ENCODE measurements at places on chromosomes 5 and 9. TPM values are rescaled to one million over a fixed set of nuclear protein-coding genes. Genes with fewer than 3 reads are reported as not detected.

DNA sequence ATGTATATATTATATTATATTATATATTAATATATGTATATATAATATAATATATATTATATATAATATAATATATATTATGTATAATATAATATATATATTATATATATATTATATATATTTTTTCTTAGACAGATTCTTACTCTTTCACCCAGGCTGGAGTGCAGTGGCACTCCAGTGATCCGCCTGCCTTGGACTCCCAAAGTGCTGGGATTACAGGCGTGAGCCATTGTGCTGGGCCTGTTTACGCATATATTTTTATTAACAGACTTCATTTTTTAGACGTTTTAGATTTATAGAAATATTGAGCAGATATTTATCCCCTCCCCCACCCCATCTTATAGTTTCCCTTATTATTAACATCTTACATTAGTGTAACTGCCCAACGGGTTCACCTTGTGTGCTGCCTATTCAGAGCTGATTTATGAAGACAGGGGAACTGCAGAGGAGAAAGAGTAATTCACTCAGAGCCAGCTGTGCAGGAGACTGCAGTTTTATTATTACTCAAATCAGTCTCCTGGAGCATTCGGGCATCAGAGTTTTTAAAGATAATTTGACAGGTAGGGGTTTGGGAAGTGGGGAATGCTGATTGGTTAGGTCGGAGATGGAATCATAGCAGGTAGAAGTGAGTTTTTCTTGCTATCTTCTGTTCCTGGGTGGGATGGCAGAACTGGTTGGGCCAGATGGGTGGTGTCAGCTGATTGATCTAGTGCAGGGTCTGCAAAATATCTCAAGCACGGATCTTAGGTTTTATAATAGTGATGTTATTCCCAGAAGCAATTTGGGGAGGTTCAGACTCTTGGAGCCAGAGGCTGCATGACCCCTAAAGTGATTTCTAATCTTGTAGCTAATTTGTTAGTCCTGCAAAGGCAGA is 93.4 kb downstream of the UNC13B start:
- no peak for DNase-seq
- no peak overlapping the region for H3K27ac ChIP-seq
- H3K4me1 ChIP-seq = no peaks in the 10 kb centered on the region
- no peaks in the 10 kb centered on the region for H3K36me3 ChIP-seq

GRCh38 chr9:121472446-121472845 is 27.2 kb downstream of the GGTA1 start:
- H3K4me3 ChIP-seq = no peak overlapping the region
- no peak overlapping the region for H3K27ac ChIP-seq
- peaks cover 23% of the 10 kb centered on the region for H3K27me3 ChIP-seq

GRCh38 chr9:31347082-31347617 is 1037.3 kb upstream of the ACO1 start:
- H3K27ac ChIP-seq = no peak overlapping the region
- DNase-seq = peak; percentile 0
- no peaks in the 10 kb centered on the region for H3K36me3 ChIP-seq
- no peaks in the 10 kb centered on the region for H3K4me1 ChIP-seq

DNA sequence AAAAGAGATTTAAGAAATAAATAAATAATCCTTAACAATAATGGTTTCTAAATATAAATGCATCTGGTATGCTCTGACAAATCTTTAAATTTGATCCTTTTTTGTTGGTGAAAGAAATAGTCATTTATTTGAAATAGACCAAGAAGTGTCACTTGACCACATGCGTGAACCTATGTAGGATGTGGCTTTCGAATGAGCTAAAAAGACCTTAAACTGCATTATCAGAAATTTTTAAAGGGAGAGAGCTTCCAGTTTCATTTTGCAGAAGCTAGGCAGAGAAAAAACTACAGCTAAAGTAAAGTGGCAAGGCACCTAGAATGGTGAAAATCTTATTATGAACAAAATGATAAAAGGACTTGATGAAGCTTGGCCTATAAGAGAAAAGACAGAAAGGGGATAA is 309.2 kb upstream of the EFNA5 start:
- no peak overlapping the region for H3K27ac ChIP-seq
- no peak overlapping the region for H3K4me3 ChIP-seq
- H3K36me3 ChIP-seq = no peaks in the 10 kb centered on the region

DNA sequence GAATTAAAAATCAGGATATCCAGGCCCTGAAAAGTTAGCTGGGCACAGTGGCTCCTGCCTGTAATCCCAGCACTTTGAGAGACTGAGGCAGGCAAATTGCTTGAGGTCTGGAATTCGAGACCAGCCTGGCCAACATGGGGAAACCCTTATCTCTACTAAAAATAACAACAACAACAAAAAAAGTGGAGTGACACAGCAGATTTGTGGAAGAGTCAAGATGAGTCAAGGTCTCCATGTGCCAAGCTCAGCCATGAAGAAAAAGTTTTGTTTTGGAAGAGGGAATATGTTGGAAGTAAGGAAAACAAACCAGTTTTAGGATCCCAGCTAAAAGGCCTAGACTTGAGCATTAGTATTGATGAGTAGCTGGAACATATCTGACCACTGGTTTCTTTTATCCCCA is 14.7 kb downstream of the LRRC70 start:
- no peak overlapping the region for H3K27ac ChIP-seq
- no peak overlapping the region for H3K4me3 ChIP-seq
- H3K4me1 ChIP-seq = peaks cover 34% of the 10 kb centered on the region
- H3K27me3 ChIP-seq = no peaks in the 10 kb centered on the region
- DNase-seq = peak; percentile 18

- no peak overlapping the region for H3K4me3 ChIP-seq
- no peaks in the 10 kb centered on the region for H3K27me3 ChIP-seq
- DNase-seq = no peak
- no peak overlapping the region for H3K27ac ChIP-seq
- H3K4me1 ChIP-seq = no peaks in the 10 kb centered on the region
- no peaks in the 10 kb centered on the region for H3K36me3 ChIP-seq
Observed at GRCh38 chr9:105854783-105855724, 160.7 kb downstream of the TMEM38B start.

DNA sequence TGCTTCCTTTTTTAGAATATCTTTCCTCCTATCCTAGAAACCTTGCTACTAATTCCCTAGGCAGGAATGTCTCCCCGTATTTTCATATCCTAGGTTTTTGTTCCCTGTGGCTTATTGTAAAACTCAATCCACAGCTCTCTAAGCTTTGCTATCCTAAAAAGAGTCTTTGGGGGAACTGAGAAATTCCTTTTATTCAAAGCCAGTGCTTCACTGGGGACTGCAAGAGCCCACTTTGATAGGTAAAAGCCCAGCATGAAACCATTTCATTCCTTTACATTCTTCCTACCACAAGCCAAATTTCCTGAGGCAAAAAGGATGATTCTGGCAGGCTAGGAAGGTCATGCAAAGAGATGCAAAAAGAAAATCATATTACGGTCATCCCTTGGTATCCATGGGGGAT is 5.8 kb upstream of the HACD4 start:
- H3K27ac ChIP-seq = no peak overlapping the region
- no peaks in the 10 kb centered on the region for H3K36me3 ChIP-seq
- DNase-seq = no peak

GRCh38 chr9:37908283-37908682 is 4.4 kb upstream of the SLC25A51 start:
- H3K27me3 ChIP-seq = no peaks in the 10 kb centered on the region
- H3K36me3 ChIP-seq = peaks cover 3% of the 10 kb centered on the region
- H3K27ac ChIP-seq = no peak overlapping the region
- peaks cover 4% of the 10 kb centered on the region for H3K4me1 ChIP-seq
- no peak for DNase-seq

- H3K27ac ChIP-seq = no peak overlapping the region
- no peaks in the 10 kb centered on the region for H3K36me3 ChIP-seq
- DNase-seq = no peak
- H3K4me3 ChIP-seq = no peak overlapping the region
Observed at GRCh38 chr9:93699650-93700049, 123.3 kb downstream of the PHF2 start.

DNA sequence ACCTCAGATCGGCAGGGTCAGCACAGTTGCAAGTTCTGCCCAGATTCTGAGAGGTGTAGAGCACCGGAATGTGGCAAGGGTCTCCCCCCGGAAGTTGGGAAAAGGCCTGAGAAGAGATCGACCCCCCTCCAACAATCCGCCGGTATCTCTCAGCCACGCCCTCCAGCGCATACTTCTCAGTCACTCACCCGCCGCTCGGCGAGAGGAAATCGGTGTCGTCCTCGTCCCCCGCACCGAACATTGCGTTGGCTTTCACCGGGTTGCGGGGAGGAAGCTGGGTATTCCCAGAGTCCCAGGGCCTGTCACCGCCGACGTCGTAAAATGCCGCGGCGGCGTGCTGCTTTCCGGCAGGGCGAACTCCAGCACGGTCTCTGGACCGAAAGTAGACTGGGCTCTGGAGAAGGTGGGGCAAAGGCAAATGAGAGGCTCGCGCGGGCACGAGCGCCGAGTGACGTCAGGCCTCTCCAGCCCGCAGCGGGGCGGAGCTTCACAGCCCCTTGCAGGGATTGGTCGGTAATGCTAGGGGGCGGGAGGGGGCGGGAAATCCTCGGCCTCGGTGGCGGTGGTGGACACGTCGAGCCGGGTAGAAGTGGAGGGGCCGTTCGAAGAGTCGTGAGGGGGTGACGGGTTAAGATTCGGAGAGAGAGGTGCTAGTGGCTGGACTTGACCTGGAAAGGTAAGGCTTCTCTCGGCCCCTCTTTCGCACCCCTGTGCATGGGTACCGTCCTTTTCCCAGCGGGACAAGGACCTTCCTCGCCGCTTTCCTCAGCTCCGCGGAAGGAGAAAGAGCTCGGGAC is at the start of the genes FKBP15 and SLC31A1:
FKBP15 (minus strand) TSS at position 275 of the 797 bp plus-strand sequence; CDS start at position 241, 34 bp downstream.
SLC31A1 (plus strand) TSS at position 542 of the 797 bp plus-strand sequence. CDS start 34,605 bp downstream, outside the sequence.
- H3K27me3 ChIP-seq = no peaks in the 10 kb centered on the region
- peaks cover 18% of the 10 kb centered on the region for H3K36me3 ChIP-seq
- peak within 1 kb of the TSS; percentile 77 for H3K27ac ChIP-seq
- peak; percentile 97 for DNase-seq

DNA sequence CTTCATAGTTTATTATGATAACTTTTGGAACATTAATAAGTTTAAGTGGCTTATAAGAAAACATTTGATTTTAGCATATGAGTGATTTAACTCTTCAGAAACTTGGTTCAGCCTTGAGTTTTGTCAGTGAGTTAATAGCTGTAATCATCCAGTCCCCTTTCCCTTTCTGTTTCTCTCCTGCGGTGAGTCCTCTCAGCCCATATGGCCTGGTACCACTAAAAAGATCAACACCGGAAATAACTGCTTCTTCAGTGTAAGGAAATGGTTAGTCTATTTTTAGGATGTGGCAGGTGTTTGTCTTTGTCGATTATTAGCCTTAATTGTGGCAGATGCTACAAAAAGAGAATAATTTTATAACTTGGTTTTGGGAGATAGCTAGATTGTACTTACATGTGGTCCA is 120.2 kb upstream of the GRHPR start:
- H3K36me3 ChIP-seq = no peaks in the 10 kb centered on the region
- no peak overlapping the region for H3K27ac ChIP-seq
- no peak for DNase-seq
- no peaks in the 10 kb centered on the region for H3K27me3 ChIP-seq

GRCh38 chr5:61840361-61840760 is 465.6 kb upstream of the KIF2A start:
- H3K4me1 ChIP-seq = no peaks in the 10 kb centered on the region
- H3K36me3 ChIP-seq = no peaks in the 10 kb centered on the region
- no peaks in the 10 kb centered on the region for H3K27me3 ChIP-seq
- no peak for DNase-seq
- no peak overlapping the region for H3K4me3 ChIP-seq

- H3K27ac ChIP-seq = no peak overlapping the region
- no peaks in the 10 kb centered on the region for H3K27me3 ChIP-seq
- no peak for DNase-seq
- H3K4me3 ChIP-seq = no peak overlapping the region
- H3K4me1 ChIP-seq = peaks cover 12% of the 10 kb centered on the region
Observed at GRCh38 chr9:2723376-2724065, 6.2 kb downstream of the KCNV2 start.

DNA sequence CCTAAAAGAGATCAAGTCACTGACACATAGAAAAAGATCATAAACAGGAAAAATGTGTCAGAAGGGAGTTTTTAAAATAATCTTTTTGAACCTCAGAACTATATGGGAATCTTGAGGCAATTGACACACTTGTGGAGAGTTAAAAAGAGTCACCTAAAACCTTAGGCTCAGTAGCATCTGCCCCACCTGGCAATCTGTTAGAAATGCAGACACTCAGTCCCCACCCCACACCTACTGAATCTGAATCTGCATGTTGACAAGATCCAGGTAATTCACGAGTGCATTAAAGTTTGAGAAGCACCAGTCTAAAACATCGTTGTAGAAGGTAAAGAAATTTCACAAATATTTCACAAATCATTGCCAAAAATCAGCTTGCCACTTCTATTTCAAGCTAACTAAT is 388.3 kb downstream of the NR2F1-AS1 start:
- no peak for DNase-seq
- peaks cover 49% of the 10 kb centered on the region for H3K4me1 ChIP-seq
- H3K27ac ChIP-seq = peak overlapping the region; percentile 49
- H3K27me3 ChIP-seq = no peaks in the 10 kb centered on the region
- no peaks in the 10 kb centered on the region for H3K36me3 ChIP-seq
- no peak overlapping the region for H3K4me3 ChIP-seq

- no peak for DNase-seq
- H3K4me1 ChIP-seq = peaks cover 9% of the 10 kb centered on the region
- H3K27me3 ChIP-seq = no peaks in the 10 kb centered on the region
- H3K27ac ChIP-seq = no peak overlapping the region
- no peaks in the 10 kb centered on the region for H3K36me3 ChIP-seq
Observed at GRCh38 chr9:99515895-99516656, 294.0 kb downstream of the SEC61B start.

- H3K27me3 ChIP-seq = no peaks in the 10 kb centered on the region
- peak overlapping the region; percentile 19 for H3K27ac ChIP-seq
- peaks cover 31% of the 10 kb centered on the region for H3K4me1 ChIP-seq
- DNase-seq = no peak
Observed at GRCh38 chr5:98773214-98773463, 324 bp upstream of the RGMB start.

- H3K27me3 ChIP-seq = no peaks in the 10 kb centered on the region
- peak overlapping the region; percentile 59 for H3K4me3 ChIP-seq
Observed at GRCh38 chr9:15306068-15306756, 804 bp downstream of the TTC39B start.

DNA sequence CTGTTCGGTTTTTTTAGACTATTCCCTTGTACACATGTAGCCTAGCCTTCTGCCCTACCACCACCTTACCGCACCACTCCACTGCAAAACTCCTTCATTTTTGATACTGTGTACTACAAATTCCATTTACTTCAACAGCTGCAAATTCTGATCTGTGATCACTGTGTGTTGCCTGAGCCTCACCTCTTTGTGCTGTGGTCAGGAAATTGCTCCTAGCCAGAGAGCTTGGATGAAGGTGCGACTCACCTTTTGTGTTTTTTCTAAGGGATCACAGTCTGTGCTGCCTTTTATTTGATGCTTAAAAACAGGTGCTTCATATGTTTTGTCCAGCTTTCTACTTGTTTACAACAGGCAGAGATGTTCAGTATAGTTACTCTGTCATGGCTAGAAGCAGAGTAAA is 31.5 kb downstream of the CSNK1G3 start:
- H3K27ac ChIP-seq = no peak overlapping the region
- H3K4me3 ChIP-seq = no peak overlapping the region
- no peak for DNase-seq

GRCh38 chr5:179858241-179858585 is 404 bp downstream of the MRNIP start:
- no peak overlapping the region for H3K27ac ChIP-seq
- H3K27me3 ChIP-seq = no peaks in the 10 kb centered on the region
- DNase-seq = no peak
- H3K4me1 ChIP-seq = peaks cover 3% of the 10 kb centered on the region
- peak overlapping the region; percentile 76 for H3K4me3 ChIP-seq

SPARC gene
- total RNA-seq = 2,882 TPM

ACTBL2 gene
- not detected for total RNA-seq

FOXD1 gene
- total RNA-seq = 10.4 TPM

PLCXD3 gene
- total RNA-seq = not detected

PCDHB10 gene
- total RNA-seq = 3.3 TPM

TRAF1 gene
- 0.13 TPM for total RNA-seq

FOXD4L4 gene
- not detected for total RNA-seq
